ENCODE measurements at places on chromosomes 1 and 21.
A peak's percentile ranks its signal among the peaks of the same experiment; 100 is the strongest.

- H3K27me3 ChIP-seq: no peaks in the 10 kb centered on the region
- H3K4me1 ChIP-seq: no peaks in the 10 kb centered on the region
- no peak overlapping the region for H3K27ac ChIP-seq
- no peak overlapping the region for H3K4me3 ChIP-seq
- H3K36me3 ChIP-seq: no peaks in the 10 kb centered on the region
- DNase-seq: no peak
These were observed 243.1 kb upstream of the PKN2 start for GRCh38 chr1:88441022-88441421.

GRCh38 chr1:19032701-19033514 is 76.4 kb upstream of the IFFO2 start:
- H3K4me3 ChIP-seq: no peak overlapping the region
- no peaks in the 10 kb centered on the region for H3K36me3 ChIP-seq
- peaks cover 2% of the 10 kb centered on the region for H3K4me1 ChIP-seq
- peaks cover 2% of the 10 kb centered on the region for H3K27me3 ChIP-seq

DNA sequence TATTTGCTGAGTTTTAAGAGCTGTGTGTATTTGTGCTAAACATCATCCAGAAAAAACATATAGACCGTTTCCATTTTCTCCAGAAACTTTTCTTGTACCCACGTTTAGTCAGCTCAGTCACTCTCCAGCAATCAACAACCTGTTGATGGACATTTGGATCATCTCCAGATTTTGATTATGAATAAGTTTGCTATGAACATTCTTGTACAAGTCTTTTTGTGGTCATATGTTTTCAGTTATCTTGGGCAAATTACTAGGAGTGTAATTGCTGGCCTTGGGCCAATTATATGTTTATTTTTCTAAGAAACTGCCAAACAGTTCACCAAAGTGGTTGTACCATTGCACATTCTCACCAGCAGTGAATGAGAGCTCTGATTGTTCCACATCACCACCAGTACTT is 221.8 kb downstream of the CENPF start:
- H3K4me1 ChIP-seq: no peaks in the 10 kb centered on the region
- H3K4me3 ChIP-seq: no peak overlapping the region
- no peaks in the 10 kb centered on the region for H3K36me3 ChIP-seq
- H3K27me3 ChIP-seq: no peaks in the 10 kb centered on the region
- no peak overlapping the region for H3K27ac ChIP-seq

DNA sequence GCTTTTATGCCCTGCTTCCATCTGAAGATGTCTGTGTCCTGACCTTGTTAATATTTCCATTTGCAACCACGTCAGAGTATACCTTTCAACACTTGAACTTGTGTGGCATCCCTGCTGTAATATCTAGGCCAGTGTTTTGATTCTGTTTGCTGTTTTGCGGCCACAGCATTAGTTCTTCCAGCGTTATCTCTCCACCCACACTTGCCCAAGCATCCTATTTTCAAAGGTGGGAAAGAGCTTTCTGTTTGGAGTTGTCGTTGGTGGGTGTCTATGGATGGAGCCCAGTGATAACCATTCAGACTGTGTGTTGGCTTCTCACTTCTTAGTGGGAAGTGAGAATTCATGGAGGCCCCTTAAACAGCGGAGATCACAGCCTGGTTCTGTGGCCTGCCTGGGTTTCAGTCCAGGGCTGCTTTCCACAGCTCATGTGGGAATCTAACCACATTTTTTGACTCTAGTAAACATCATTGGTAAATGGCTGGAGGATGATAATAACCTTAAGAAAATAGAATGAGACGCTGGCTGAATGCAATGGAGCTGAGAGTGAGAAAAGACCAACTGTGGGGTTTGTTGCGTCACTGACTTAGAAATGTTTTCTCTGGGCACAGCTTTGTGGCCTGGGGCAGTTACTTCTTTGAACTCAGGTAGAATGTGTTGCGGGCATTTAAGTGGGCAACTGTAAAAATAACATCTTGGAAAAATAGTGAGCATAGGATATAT is 7.6 kb downstream of the TENT5C start:
- DNase-seq: no peak
- H3K27me3 ChIP-seq: peaks cover 5% of the 10 kb centered on the region
- H3K36me3 ChIP-seq: peaks cover 4% of the 10 kb centered on the region
- H3K27ac ChIP-seq: no peak overlapping the region

DNA sequence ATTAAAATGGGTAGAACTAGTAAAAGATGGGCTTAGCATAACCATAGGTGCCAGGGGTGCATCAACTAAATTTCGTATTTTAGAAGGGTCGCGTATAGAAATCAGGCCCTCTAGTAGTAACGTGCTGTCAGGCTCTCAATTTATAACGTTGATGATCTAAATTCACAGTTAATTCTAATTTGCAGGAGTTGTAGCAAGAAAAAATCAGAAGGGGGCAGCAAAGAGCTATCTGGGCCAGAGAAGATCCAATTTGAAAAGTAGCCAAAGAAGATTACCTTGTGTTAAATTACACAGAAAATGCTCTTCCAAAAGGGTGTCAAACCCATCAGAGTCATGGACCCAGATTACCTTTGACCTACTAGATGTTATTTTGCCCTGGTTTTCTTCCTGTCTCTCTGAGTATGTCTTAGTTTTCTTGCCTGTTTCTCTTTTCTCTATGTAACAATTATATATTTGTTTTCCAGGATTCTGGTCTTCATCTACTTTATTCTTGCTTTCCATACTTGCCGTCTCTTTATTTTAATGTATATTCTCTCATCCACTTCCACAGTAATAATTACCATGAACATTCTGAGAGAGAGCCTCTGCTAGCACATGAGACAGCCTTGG is 1030.9 kb downstream of the AMY1C start:
- H3K4me3 ChIP-seq: no peak overlapping the region
- no peaks in the 10 kb centered on the region for H3K4me1 ChIP-seq
- H3K36me3 ChIP-seq: no peaks in the 10 kb centered on the region
- no peaks in the 10 kb centered on the region for H3K27me3 ChIP-seq
- no peak overlapping the region for H3K27ac ChIP-seq
- DNase-seq: peak; percentile 6

GRCh38 chr21:29670228-29670627 is 269.6 kb downstream of the GRIK1 start:
- no peaks in the 10 kb centered on the region for H3K4me1 ChIP-seq
- no peak for DNase-seq
- H3K27ac ChIP-seq: no peak overlapping the region

DNA sequence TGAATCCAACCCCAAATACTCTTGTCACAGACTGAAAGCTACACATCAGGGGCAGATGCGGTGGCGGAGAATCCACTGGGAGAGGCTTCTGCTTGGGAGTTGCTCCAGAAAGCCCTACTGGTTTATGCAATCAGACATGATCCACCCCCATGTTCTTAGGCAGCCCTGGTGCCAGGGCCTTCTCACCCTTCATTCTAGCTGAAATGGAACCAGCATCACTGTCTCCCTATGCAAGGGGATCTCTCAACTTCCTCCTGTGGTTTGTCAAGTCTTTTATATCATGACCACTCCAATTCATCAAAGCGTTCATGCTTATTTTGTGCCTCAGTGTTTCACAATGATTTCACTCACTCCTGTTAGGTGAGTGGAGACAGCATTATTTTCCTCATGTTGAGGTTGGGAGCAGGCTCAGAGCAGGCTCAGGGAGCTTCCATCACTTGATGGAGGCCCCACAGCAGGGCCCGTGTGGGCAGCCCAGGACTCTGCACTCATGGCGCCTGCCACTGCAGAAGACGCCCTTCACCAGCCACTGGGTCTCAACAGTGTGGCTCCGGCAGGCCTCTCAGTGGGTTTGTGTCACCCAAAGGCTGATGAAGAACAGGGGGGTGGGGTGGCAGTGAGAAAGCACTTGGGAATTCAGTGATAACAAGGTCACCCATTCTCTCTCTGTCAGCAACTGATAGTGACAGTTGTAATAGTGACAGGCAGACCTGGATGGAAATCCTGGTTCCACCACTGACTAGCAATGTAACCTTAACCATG is 67.1 kb downstream of the CD58 start:
- no peaks in the 10 kb centered on the region for H3K36me3 ChIP-seq
- no peak overlapping the region for H3K4me3 ChIP-seq
- peak overlapping the region; percentile 82 for H3K27ac ChIP-seq
- H3K4me1 ChIP-seq: peaks cover 48% of the 10 kb centered on the region
- no peaks in the 10 kb centered on the region for H3K27me3 ChIP-seq

DNA sequence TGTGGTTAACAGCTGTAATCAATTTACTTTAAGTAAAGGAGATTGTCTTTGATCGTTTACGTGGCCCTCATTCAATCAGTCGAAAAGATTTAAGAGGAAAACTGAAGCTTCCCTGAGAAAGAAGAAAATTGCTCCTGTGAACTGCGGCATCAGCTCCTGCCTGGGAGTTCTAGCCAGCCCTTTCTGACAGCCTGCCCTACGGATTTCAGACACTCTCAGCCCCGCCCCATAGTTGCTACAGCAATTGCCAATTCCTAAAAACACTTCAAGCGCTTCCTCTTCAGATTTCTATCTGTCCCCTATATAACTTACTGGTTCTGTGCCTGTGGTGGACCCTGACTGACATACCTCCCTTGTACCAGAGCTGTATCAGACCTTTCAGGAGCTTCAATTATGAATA is 277.6 kb downstream of the DSCAM start:
- no peak overlapping the region for H3K27ac ChIP-seq
- H3K4me3 ChIP-seq: no peak overlapping the region

GRCh38 chr1:225113265-225113664 is 183.8 kb downstream of the DNAH14 start:
- no peaks in the 10 kb centered on the region for H3K36me3 ChIP-seq
- peaks cover 8% of the 10 kb centered on the region for H3K27me3 ChIP-seq
- DNase-seq: no peak
- H3K4me1 ChIP-seq: no peaks in the 10 kb centered on the region
- no peak overlapping the region for H3K27ac ChIP-seq

DNA sequence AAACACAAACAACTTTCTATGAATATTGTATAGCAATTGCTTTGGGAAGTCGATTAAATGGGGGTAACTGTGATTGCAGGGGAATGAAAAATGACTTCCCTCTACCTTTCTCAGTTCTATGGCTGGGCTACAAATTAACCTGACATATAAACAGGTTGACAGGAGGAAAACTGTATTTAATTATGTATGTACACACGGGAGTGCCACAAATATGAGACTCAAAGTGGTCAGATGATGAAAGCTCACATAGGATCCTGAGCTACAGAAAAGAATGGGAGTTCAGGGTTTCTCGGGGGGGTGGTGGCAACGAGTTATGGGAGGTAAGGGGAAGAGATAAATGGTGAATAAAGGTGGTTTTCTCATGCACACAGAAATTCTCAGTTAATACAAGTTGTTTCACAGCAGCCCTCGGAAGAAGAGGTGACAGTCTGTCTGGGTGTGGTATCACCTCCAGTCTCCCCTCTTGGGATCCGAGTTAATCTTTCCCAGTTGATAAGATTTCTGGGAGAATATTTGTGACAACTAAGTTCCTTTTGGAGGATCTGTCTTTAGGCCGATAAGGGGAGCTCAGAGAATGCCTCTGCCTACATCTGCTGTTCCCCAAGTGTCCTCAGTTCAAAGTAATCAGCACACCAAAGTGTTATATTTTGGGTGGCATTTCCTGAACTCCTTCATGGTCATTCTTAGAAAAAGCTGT is 26.3 kb downstream of the GADD45A start:
- no peaks in the 10 kb centered on the region for H3K4me1 ChIP-seq
- no peak overlapping the region for H3K27ac ChIP-seq
- H3K4me3 ChIP-seq: no peak overlapping the region
- no peaks in the 10 kb centered on the region for H3K27me3 ChIP-seq
- no peaks in the 10 kb centered on the region for H3K36me3 ChIP-seq

GRCh38 chr21:45299864-45300785 is 12.4 kb upstream of the POFUT2 start:
- H3K4me1 ChIP-seq: peaks cover 8% of the 10 kb centered on the region
- H3K4me3 ChIP-seq: no peak overlapping the region
- H3K27ac ChIP-seq: no peak overlapping the region
- no peaks in the 10 kb centered on the region for H3K27me3 ChIP-seq

DNA sequence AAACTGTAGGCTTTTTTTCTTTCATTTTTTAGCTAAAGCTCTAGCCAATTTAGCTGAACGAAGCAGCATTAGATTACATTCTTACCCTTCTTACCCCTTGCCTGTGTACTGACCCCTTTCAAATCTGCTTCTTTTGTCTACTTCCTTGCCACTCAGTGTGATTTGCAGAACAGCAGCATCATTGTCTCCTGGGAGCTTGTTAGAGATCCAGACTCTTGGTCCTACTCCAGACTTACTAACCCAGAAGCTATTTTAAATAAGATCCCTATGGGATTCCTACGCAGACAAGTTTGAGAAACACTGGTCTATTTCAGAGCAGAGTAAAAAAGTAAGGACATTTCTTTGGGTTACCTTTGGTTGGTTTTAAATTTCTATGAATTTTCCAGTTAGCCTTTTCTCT is 13.8 kb downstream of the LRRC39 start:
- no peak for DNase-seq
- no peaks in the 10 kb centered on the region for H3K27me3 ChIP-seq
- no peaks in the 10 kb centered on the region for H3K4me1 ChIP-seq
- no peak overlapping the region for H3K27ac ChIP-seq
- H3K4me3 ChIP-seq: no peak overlapping the region

DNA sequence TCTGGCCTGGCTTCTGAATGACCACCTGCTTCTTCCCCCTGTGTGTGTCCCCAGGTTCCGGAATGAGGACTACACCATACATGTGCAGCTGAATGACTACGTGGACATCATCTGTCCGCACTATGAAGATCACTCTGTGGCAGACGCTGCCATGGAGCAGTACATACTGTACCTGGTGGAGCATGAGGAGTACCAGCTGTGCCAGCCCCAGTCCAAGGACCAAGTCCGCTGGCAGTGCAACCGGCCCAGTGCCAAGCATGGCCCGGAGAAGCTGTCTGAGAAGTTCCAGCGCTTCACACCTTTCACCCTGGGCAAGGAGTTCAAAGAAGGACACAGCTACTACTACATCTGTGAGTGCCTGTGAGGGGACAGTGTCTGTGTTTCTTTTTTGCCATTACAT is 3.6 kb downstream of the EFNA1 start:
- DNase-seq: no peak
- no peak overlapping the region for H3K4me3 ChIP-seq
- peaks cover 3% of the 10 kb centered on the region for H3K36me3 ChIP-seq
- peaks cover 13% of the 10 kb centered on the region for H3K27me3 ChIP-seq
- no peak overlapping the region for H3K27ac ChIP-seq

- peaks cover 19% of the 10 kb centered on the region for H3K27me3 ChIP-seq
- no peaks in the 10 kb centered on the region for H3K36me3 ChIP-seq
- no peak overlapping the region for H3K27ac ChIP-seq
- no peak overlapping the region for H3K4me3 ChIP-seq
These were observed 441.1 kb upstream of the VAMP3 start for GRCh38 chr1:7329868-7330615.

- H3K27ac ChIP-seq: no peak overlapping the region
- H3K4me3 ChIP-seq: no peak overlapping the region
- no peak for DNase-seq
- no peaks in the 10 kb centered on the region for H3K36me3 ChIP-seq
These were observed 3.4 kb downstream of the DCST1 start for GRCh38 chr1:155037043-155037442.
